Fibroblast of skin of right biceps (primary cell): ENCODE measurements at places on chromosomes 4 and X.

- no peak for DNase-seq
Observed at GRCh38 chr4:8000721-8001491, 61.2 kb upstream of the AFAP1 start.

DNA sequence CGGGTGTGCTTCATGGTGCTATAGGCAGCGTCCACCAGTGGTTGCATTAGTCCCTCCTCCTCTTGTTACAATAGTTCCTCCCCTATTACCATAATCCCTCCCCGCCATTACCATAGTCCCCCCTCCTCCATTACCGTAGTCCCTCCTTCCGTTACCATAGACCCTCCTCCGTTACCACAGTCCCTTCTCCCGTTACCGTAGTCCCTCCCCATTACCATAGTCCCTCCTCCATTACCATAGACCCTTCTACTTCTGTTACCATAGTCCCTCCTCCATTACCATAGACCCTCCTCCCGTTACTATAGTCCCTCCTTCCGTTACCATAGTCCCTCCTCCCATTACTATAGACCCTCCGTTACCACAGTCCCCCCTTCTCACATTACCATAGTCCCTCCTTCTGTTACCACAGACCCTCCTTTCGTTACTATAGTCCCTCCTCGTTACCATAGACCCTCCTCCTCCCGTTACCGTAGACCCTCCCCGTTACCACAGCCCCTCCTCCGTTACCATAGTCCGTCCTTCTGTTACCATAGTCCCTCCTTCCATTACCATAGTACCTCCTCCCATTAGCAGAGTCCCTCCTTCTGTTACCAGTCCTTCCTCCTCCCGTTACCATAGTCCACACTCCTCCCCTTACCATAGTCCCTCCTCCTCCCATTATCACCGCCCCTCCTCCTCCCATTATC, 129.6 kb downstream of the DHRSX start:
- no peak for DNase-seq

DNA sequence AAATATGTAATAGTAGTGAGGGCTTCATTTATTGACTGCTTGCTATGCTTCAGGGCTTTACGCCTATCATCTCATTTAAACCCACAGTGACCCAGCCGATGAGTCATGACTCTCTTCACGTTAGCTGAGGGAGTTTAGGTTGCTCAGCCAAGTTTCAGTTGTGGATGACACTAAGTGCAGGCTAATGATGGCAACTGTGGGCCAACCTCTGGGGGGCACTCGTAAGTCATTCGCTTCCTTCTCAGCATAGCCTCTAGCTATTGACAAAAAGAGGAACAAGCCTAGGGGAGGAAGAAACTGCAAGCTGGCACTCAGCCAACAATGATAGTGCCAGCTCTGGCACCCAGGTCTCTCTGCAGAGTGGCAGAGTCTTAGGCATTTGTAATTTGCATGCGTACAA, 325.0 kb downstream of the ARHGAP10 start:
- DNase-seq: peak; percentile 71

GRCh38 chr4:186570193-186570996, 15.0 kb upstream of the MTNR1A start:
- DNase-seq: peak; percentile 58

GRCh38 chr4:188408244-188409030, 269.2 kb downstream of the TRIML1 start:
- peak; percentile 77 for DNase-seq

DNA sequence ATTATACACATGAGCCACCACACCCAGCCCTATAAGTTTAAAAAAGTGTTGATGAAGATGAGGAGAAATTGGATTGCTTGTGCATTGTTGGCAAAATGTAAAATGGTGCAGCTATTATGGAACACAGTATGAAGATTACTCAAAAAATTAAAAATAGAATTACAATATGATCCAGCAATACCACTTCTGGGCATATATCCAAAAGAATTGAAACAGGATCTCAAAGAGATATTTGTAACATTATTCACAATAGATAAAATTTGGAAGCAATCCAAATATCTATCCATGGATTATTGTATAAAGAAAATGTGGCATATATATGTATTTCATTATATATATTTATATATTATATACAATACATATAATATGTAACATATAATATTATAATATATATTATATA, 515.6 kb upstream of the GNPDA2 start:
- no peak for DNase-seq

GRCh38 chr4:173486714-173487392, 43.2 kb downstream of the HAND2 start:
- DNase-seq: peak; percentile 42

GRCh38 chr4:109419679-109420078, 13.9 kb upstream of the SEC24B start:
- DNase-seq: no peak

- no peak for DNase-seq
Observed at GRCh38 chr4:6281436-6282313, 12.0 kb downstream of the WFS1 start.

DNA sequence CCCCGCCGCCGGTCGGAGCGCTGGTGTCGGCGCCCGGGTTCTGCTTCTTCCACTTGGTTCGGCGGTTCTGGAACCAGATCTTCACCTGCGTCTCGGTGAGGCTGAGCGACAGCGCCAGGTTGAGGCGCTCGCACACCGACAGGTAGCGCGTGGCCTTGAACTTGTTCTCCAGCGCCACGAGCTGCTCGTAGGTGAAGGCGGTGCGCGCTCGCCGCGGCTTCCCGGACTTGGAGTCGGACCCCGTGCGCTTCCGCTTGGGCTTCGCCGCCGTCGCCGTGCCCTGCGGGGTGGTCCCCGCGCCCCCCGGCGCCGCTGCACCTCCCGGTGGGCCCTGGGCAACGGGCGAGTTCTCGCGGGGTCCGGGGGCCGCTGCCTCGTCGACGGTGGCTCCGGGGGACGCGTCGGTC, 3.1 kb downstream of the NKX1-1 start:
- no peak for DNase-seq

- peak; percentile 68 for DNase-seq
Observed at GRCh38 chr4:23097251-23097650, 404.5 kb downstream of the GBA3 start.

GRCh38 chrX:1500701-1501624, 36.0 kb downstream of the P2RY8 start:
- no peak for DNase-seq

- no peak for DNase-seq
Observed at GRCh38 chrX:23513121-23513520, 154.2 kb upstream of the PRDX4 start.

- DNase-seq: no peak
Observed at GRCh38 chrX:154549766-154550165, 2.3 kb downstream of the IKBKG start.

- peak; percentile 16 for DNase-seq
Observed at GRCh38 chr4:153159016-153159415, 45.2 kb upstream of the TRIM2 start.

DNA sequence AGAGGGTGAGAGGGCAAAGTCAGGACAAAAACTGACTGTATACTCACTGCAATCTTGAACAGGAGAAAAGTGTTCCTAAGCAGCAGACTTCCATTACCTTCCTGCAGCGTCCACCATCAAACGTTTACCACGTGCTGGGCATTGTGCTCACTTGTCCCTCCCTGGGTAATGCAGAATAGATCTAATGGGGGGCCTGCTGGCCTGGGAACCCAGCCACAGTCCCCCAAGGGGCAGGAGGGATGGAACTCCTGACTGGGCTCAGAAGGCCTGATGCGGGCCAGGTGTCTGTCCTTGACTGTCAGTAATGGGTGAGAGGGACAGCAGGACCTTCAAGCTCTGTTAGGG, 37.6 kb upstream of the FAM156A start:
- DNase-seq: no peak

DNA sequence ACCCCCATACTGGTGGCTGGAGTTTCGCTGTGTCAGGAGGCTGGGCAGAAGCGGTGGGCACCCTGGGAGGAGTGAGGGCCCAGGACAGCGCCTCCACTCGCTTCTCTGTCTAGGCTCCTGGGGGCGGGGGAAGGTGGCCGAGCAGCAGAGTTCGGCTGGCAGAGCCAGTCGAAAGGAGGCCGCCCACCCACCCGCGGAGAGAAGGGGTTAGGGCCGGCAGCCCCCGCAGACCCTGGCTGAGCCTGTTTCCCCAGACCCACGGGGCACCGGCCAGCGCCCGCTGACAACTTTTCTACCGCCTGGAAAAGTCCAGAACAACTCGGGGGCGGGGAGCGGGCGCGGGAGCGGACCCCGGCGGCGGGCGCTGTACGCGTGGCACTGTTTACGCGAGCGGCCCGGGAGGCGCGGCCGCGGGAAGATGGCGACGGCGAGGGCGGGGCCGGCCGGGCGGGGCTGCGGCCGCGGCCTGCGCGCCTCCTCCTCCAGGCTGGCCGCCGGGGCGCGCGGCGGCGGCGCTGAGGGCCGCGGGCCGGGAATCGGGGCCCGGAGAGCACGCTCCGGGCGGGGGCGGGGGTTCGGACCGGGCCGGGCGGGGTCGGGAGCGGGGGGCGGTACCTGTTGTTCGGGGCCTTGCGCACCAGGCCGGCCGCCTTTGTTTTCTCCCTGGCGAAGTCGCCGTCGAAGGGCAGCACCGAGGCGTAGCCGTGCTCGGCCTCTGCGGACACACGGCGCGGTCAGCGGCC, 628 bp downstream of the MXD4 start:
- peak; percentile 67 for DNase-seq

- no peak for DNase-seq
Observed at GRCh38 chr4:89303814-89304388, 3.7 kb downstream of the GPRIN3 start.

- no peak for DNase-seq
Observed at GRCh38 chr4:5992171-5992827, 25.9 kb downstream of the C4orf50 start.

DNA sequence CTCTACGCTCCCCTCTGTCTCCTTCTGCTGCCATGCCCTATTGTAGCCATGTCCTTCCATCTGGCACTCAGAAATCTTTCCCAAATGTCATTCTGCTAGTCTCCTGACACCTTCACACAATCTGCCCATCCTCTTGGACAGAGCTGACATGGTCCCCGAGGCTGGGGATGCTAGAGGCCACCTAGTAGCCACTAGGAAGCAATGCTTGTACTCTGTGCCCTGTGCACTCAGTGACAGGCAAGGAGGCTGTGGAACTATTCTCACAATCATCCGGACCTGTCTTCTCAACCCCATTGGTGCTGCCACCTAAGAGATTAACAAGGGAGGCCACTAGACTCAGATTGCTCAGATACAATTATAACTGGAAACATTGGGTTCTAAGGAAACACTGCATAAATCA, 112.6 kb upstream of the TMEM164 start:
- DNase-seq: no peak

DNA sequence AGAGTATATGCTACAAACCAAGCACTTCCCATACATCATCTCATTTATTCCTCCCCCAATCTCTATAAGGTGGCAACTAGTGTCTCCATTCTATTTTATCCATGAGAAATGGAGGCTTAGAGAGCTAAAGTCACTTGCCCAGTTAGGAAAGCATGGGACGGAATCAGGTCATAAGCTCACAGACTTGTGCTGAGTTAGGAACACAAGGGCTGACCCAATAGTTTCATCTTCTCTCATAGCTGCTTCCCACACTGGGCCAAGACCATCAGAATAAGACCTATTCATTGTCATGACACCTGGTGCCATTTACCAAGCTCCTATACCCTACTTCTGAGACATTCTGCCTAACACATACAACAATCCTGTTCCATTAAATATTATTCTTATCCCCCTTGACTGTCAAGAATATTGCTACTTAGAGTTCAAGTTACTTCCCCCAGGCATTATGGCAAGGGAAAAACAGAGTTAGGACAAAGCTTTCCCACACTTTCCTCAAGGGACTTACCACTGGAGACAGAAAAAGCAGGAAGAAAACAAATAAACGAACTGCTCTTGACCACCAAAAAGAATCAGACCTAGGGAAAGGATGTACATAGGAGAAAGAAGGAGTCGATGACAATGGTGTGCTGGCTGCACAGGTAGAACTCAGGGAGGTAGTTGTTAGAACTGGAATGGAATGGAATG, 167.8 kb downstream of the LDB2 start:
- no peak for DNase-seq

- DNase-seq: no peak
Observed at GRCh38 chr4:26912069-26912468, 51.4 kb downstream of the STIM2 start.

- no peak for DNase-seq
Observed at GRCh38 chrX:66039944-66040343, at the start of gene VSIG4. TSS of gene VSIG4 (minus strand) at chrX:66040080. CDS start at chrX:66039998, 82 bp downstream.

DNA sequence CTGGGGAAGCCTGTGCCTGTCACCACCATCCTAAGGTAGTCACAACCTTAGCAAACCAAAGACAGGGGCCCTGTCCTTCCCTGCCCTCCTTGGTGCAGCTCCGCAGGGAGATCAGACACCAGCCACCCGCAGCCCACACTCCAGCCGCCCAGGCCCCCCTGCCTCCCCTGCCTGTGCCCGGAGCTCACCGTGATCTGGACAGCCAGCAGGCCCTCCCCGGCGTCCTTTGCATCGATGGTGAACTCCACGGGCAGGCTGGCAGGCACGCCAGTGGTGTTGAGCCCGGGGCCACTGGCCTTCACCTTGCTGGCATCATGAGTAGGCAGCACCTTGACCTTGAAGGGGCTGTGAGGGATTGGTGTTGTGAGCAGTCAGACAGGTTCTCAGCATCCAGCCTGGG, 16.4 kb downstream of the FLNA start:
- no peak for DNase-seq

- DNase-seq: no peak
Observed at GRCh38 chr4:77332696-77333270, 175.8 kb downstream of the CCNG2 start.

DNA sequence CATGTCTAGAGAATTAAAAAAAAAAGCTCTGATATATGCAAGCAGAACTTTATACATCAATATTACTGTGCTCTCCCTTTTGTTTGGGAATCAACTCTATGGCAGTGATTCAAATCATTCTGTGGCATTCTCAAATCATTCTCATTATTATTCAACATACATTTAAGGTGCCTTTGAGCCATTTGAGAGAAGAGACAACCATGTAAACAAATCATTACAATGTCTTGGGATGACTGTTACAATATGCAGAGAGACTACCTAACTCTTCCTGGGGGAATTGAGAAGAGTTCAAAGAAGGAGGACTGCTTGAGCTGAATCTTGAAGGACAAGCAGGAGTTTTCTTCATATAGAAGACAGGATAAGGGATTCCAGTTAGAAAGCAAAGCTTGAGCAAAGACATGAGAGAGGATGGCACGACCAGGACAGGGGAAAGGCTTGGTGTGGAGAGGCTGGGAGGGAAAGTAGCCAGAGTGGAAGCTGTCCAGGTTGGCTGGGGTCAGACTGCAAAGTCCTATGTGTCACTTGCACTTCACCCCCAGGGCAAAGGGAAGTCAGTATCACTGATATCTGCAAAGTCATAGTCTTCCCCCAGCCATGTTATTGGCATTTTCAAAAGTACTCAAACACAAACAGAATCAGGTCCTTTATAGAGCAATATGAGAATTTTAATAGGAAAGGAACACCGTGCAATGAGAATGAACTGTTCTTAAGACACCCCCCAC, 9.0 kb downstream of the SEC24D start:
- no peak for DNase-seq

DNA sequence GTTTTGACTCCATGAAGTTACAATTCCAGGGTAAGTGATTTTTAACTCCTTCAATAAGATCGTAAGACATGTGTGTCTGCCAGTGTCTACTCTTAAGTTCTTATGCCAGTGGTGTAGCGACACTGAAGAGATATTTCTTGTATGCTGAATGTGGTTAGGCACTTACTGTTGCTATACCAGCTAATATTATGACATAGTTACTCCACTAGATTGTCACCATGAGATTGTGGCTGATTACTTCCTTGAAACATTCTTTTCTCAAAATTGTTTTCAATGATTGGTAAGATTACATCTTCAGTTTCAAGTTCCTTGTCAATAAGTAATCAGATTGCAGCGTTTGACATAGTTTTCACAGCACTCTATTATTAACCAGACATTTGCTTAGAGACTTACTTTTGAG, 60.6 kb upstream of the PAGE5 start:
- DNase-seq: no peak
